Activated T-cell treated with anti-CD3 and anti-CD28 coated beads for 4 hours (primary cell): ENCODE measurements at places on chromosomes 13 and 19.

DNA sequence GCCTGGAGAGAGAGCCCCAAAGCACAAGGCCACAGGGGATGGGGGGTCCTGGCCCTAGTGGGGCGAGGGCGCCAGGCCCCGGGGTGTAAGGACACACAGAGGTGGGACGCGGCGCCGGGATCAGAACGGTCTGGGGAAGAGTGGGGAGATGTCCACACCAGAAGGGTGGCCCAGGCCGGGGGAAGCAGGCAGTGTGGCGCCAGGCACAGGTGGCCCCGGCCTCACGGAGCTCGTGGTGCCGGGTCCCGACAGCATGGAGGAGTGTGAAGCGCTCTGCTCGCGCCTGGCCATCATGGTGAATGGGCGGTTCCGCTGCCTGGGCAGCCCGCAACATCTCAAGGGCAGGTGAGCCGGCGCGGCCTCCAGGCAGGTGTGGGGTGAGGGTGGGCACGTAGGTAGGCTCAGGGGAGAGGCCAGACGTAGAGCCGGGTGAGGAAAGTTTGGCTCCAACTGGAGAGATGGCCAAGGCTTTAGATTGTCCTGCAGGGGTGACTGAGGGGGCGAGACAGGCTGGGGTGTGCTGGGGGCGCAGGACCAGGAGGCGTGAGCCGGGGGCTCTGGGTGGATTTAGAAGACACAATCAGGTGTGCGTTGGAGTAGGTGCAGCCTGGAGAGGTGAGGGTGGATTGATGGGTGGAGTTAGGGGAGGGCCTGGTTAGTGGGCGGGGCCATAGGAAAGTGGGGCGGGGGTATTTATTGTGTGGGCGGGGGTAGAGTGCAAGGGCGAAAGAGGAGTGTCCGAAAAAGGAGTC, 2.9 kb upstream of the ARHGAP45 start:
- no peak for DNase-seq

DNA sequence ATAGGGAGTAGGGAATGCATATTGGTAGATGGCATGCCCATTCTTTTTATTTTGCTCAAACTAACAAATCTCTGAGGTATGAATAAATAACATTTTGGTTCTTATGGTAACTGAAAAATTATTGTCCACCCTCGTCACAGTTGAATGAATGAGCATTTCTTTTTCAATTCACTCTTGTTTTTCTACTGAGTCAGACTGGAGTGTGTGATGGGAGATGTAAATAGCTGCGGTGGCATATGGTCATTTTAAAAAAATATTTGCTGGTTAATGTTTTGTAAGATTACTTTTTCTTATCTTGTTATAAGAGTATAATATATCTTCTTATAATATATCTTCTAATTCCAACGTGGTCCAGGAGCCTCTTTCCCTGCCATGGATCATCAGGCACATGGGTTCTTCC, 586.5 kb downstream of the SLITRK5 start:
- no peak for DNase-seq

DNA sequence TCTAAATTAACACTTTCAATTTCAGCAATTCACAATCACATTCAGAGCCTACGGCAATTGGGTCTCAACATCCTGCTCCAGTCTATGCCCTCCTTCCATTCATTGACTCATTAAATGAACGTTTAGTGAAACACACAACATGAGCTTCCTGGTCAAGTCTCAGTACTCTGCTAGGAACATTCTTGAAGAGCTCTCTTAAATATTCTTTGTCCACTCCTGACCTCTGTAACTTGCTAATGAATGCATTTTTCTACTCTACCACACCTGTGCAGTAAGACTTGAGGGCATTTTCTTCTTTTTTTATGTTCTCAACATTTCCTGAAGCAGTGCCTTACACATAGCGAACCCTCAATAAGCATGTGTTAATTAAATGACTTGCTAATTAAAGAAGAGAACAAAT, 168.6 kb downstream of the OXGR1 start:
- no peak for DNase-seq

DNA sequence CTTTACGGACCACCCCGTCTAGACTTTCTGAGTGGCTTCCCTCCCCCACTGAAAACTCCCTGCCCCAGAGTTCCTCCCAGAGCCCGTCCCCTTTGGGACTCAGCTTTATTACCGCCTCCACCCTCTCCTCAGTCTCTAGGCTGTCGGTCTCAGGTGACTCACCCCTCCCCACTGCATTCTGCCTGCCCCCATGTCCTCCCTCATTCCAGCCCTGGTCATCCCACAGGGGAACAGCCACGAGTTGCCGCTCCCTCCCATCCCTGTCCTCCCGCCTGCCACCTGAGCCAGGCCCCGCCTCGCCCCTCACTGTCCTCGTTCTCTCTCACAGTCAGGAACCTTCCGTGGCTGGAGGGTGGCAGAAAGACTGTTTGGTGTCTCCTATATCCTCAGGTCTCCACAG, 57.3 kb downstream of the SMARCA4 start:
- DNase-seq = no peak

DNA sequence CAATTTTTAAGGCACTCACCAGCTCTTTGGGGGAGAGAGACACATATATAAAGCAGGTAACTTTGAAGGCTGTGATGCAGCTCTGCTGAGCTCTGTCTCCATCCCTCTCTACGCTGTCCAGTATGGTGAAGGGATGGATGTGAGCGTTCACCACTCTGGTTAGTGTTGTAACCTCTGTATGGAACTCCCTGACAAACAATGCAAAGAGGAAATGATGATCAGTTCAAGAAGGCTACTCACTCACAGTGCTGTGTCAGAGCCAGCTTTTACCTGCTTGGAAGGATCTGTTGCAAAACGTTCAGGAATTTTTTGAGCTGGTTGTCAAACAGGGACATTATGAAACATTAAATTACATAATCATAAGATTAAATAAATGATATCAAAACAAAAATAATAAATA, 90.8 kb upstream of the SLC10A2 start:
- DNase-seq = no peak

DNA sequence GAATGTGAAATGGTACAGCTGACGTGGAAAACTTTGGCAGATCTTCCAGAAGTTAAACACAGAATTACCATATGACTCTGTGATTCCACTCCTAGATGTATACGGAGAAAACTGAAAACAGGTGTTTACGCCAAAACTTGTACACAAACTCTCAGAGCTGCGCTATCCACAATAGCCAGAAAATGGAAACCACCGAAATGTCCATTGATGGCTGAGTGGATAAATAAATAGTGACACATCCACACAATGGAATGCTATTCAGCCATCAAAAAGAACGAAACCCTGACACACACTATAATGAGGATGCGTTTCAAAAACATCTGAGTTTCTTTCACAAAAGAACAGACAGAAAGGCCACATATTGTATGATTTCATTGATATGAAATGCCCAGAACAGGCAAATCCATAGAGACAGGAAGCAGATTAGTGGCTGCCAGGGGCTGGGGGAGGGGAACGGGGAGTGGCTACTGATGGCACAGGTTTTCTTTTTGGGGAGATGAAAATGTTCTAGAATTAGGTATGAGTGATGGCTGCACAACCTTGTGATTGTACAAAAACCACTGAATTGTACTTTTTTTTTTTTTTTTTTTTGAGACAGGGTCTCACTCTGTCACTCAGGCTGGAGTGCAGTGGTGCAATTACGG, 33.0 kb downstream of the IL12RB1 start:
- no peak for DNase-seq

DNA sequence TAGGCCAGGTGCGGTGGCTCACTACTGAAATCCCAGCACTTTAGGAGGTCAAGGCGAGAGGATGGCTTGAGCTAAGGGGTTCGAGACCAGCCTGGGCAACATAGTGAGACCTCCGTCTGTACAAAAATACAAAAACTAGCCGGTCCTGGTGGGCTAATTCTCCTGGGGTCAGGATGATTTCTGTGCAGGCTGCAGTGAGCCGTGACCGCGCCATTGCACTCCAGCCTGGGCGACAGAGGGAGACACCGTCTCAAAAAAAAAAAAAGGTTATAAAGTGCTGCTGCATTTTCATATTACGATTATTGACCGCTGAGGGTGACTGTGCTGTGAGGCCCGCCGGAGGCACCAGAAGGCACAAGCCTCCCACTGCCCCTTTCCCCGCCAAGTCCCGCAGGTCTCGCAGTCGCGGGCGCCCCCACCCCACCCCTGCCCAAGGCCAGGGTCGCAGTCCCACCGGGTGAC, 477 bp upstream of the PLEKHF1 start:
- no peak for DNase-seq

GRCh38 chr19:4064496-4065260, 2.0 kb downstream of the ZBTB7A start:
- DNase-seq = no peak

GRCh38 chr13:111973605-111974340, 93.2 kb upstream of the SOX1 start:
- no peak for DNase-seq

DNA sequence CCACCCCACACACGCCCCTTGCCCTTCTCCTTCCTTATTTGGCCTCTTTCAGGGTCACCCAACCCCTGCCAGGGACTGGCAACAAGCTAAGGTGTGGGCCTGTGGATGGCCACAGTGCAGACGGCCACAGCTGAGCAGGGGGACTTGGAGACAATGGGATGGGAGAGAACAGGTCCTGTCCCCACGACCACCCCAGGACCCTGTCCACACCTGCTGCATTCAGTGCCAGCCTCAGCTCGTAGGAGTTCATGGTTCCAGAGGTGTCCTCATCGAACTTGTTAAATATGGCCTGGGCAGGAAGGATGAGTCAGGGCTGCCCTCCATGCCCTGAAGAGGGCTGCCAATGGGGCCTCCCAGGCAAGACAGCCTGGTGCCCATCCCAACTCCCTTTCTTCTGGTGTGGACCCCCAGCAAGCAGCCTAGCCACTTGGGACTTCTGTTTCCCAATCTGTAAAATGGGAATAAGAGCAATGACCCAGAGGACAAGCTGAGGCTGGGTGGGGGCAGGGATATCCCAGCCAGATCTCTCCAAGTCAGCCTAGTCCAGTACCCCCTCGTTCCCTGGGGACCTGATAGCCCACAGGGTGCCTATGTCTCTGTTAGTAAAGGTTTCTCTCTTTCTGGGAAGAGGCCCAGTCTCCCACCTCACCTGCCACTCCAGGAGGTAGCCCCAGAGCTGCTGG, 10.6 kb downstream of the CAPN12 start:
- no peak for DNase-seq

DNA sequence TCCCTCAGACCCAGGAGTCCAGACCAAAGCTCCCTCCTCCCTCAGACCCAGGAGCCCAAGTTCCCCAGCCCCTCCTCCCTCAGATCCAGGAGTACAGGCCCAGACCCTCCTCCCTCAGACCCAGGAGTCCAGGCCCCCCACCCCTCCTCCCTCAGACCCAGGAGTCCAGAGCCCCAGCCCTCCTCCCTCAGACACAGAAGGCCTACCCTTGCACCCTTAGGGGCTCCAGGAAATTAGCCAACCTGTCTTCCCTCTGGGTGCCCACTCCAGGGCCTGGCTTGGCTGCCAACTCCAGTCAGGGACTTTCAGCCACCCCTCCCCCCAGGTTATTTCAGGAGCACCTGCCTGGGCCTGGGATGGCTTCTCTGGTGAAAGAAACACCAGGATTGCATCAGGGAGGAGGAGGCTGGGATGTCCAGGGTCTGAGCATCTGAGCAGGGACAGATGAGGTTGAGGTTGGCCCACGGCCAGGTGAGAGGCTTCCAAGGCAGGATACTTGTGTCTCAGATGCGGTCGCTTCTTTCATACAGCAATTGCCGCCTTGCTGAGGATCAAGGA, at the start of gene FGF21:
Gene FGF21, plus strand, starts transcription at position 441 of the 558 bp plus-strand sequence. CDS start 713 bp downstream, outside the sequence.
- DNase-seq = no peak

DNA sequence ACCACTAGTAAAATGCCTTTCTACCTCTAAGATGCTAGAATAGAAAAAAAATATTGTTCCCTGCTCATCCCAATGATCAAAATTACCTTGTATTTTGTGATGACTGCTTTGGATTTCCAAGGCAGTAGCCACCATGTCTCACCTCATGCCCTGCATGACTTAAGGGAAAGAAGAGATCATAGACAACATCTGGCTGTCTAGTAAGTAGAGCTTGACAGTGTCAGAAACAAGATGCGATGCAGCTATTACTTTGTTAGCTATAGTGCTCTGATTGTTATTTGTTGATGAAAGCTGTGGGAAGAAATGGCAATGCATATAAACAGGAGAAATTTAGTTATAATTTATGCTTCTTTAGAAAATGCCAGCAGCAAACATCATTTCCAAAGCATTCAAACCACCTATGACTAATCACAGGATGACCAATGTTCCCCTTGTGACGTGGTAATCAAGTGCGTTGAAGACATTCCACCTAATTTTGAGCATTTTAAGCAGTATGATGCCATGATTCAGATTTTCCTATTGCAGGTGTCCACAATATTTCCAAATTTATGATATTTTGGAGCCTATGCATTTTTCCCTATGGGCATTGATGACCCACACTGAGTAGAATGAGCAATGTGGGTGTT, 308.3 kb downstream of the KCNRG start:
- no peak for DNase-seq
